Activated naive CD4-positive, alpha-beta T cell treated with Interleukin-2 at 50 U/mL for 16 hours (primary cell): ENCODE measurements at places on chromosomes 6 and 20.
A peak's percentile ranks its signal among the peaks of the same experiment; 100 is the strongest.

DNA sequence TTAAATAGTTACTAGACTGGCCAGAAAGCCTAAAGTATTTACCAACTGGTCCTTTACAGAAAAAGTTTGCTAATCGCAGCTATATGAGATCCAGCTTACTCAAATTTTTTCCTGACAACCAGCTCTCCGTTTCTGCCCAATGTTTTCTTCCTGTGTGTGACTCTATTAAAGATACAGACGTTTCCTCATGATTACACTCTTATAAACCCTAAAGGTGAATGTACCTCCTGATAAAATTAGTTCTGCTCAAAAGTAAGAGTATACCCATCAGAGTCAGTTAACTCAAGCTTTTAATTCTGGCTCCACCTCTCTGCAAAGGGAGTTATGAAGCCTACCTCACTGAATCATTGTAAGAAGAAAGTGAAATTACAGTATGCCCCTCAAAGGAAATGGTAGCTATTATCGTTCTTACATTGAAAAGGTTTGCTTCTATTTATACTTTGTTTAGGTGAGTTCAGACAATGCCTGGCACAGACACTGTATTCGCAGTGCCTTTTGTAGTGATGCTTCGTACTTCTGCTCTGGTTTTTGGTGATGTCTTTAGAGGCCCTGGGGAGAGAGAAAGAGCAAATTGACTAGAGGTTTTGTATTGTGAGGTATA lies 10.2 kb upstream of the MROH8 start:
- no peak for DNase-seq

DNA sequence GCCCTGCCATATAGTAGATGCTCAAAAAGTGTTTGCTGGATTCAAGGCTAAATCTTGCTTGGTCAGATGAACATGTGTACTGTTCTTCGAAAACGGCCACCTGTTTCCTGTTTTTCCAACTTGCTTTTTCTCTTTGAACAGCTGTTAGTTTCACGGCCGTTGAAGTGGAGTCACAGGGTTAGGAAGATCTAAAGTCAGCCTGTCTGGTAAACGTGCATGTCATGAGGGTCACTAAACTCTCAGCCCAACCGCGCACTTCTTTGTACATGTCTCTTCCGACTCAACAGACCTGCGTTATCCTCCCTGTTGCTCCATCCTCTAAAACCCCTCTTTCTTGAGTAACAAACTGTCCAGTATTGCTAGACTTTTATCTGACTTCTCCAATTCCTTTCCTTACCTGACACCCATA lies 93.2 kb upstream of the MAN1A1 start:
- no peak for DNase-seq

GRCh38 chr20:46708172-46708860 lies 1.1 kb upstream of the SLC2A10 start:
- DNase-seq, result no peak

- DNase-seq, result no peak
Observed at GRCh38 chr6:56959094-56959493, 4.2 kb downstream of the BEND6 start.

DNA sequence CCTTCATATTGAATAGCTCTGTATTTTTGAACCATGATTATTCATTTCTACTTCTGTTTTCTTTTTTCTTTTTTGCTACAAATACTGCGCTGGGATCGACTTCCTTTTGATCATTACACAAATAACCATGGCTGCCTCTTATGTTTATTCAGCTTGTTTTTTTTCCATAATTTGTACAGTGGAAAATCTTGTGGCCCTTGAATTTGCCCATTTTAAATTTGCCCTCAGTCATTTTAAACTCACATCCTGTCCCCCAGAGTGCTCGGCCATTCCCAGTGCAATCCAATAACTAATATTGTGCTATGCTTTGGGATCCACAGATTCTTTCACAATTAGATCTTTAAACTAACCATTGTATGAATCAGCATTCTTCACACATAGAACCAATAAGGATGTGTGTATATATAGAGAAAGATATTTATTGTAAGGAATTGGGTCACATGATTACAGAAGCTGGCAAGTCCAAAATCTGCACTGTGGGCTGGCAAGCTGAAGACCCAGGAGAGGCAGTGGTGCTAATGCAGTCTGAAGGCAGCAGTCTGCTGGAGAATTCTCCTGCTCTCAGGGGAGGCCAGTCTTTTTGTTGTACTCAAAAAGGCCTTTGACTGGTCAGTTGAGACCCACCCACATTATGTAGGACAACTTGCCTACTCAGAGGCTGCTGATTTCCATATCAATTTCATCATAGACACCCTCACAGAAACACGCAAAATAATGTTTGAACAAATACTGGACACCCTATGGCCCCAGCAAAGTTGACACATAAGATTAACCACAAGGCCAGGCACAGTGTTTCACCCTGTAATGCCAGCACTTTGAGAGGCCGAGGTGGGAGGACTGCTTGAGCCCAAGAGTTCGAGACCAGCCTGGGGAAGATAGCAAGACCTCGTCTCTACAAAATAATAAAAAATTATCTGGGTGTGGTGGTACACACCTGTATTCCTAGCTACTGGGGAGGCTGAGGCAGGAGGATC lies 147.1 kb downstream of the MTHFD1L start:
- no peak for DNase-seq

GRCh38 chr20:24600012-24600411 lies 130.6 kb downstream of the SYNDIG1 start:
- DNase-seq, result no peak

DNA sequence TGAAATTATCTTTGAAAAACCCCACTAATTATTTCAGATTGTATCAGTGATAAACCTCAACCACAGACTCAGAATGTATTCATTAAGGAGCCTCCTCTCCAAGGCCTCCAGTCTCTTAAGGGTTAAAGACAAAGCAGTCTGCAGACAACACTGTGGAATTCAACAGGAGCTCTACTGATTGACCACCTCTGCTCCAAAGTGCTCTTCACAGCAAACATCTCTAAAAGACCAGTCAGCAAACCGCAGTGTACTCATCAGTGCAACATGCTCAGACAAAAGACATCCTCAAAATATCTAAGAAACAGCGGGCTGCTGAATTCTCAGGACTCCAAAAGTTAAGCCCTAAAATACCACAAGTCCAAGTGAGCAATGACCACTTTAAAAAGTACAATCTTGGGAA lies 42.0 kb downstream of the UQCC1 start:
- DNase-seq, result no peak

- peak; percentile 19 for DNase-seq
Observed at GRCh38 chr6:134317471-134318131, at the start of gene SGK1. TSS of gene SGK1 (minus strand) at chr6:134318112. CDS start at chr6:134317460, 652 bp downstream.

DNA sequence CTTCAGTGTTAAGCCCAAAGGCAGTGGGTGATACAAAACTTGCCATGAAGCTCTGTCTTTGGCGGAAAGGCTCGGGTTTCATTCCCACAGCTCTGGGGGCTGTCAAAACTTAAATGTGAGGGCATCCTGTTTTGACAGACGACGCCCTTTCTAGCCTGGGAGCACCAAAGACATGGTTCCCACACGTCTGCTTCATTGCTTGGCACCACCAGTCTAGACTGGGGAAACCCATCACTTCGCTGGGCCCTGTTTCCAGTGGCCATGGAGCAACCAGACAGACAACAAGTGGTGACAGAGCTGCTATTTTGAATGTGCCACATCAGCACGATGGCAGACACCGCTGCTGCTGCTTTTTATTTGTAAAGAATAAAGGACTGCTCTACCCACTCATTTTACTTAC lies 127.5 kb downstream of the SASH1 start:
- no peak for DNase-seq

GRCh38 chr6:74757813-74758212 lies 448.0 kb downstream of the COL12A1 start:
- DNase-seq, result no peak

- DNase-seq, result no peak
Observed at GRCh38 chr6:3208098-3208774, 19.2 kb downstream of the TUBB2B start.

- DNase-seq, result no peak
Observed at GRCh38 chr6:156807795-156808194, 30.6 kb downstream of the ARID1B start.

GRCh38 chr6:135944120-135944519 lies 92.6 kb downstream of the PDE7B start:
- no peak for DNase-seq

- DNase-seq, result no peak
Observed at GRCh38 chr6:73923905-73924485, 228.0 kb downstream of the CD109 start.

GRCh38 chr6:148328876-148329555 lies 13.6 kb upstream of the SASH1 start:
- no peak for DNase-seq

DNA sequence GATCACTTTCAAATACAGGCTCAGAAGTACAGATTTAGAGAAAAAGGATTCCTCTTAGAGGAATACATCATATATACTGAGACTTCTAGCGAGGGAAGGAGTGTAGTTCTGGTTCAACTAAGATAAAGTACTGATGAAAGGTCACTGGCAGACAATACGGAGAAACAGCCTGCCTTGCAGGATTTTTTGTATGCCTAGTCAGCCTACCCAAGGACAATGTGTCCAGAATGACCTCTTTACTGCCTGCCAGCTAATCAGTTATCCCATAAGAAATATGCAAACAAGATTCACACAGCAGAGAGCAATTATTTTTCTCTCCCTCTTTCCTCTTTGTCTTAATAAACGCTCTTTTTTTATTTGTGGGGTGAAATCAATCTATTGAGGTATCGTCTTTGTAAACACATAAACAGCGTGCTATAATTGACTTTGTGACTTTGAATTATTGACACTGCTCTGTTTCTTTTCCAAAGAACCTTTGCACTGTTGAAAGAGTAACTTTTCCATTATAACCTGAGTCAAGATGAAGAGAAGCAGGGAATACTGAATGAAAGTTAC lies 1.4 kb upstream of the TSPYL4 start:
- DNase-seq, result no peak

DNA sequence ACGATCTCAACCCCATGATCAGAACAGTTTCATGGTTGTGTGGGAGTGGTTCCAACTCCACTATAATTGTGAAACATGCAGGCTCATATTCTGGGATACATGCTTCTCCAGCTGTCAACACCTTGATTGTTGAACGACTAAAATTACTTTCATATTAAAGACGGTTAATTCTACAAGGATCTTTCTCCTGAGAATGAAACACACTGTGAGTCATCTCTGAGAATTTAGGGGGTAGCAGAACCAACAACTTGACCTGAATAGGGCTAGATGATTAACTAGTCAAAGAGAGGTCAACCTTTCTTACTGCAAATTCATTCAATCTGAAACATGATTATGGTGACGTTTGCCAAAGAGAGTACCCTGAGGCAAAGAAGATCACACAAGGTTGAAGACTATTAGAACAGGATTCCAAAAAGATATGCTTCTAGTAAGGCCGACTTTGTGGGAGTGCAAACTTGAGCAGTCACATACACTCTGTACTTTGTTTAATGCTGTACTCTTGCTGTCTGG lies 175.2 kb upstream of the CITED2 start:
- DNase-seq, result no peak

- DNase-seq, result no peak
Observed at GRCh38 chr6:95530176-95530819, 47.0 kb upstream of the MANEA start.

- DNase-seq, result peak; percentile 34
Observed at GRCh38 chr6:3259491-3259958, 778 bp downstream of the PSMG4 start.
